Astrocyte of the hippocampus (primary cell): ENCODE measurements at places on chromosomes 11 and 22.
A peak's percentile ranks its signal among the peaks of the same experiment; 100 is the strongest.

DNA sequence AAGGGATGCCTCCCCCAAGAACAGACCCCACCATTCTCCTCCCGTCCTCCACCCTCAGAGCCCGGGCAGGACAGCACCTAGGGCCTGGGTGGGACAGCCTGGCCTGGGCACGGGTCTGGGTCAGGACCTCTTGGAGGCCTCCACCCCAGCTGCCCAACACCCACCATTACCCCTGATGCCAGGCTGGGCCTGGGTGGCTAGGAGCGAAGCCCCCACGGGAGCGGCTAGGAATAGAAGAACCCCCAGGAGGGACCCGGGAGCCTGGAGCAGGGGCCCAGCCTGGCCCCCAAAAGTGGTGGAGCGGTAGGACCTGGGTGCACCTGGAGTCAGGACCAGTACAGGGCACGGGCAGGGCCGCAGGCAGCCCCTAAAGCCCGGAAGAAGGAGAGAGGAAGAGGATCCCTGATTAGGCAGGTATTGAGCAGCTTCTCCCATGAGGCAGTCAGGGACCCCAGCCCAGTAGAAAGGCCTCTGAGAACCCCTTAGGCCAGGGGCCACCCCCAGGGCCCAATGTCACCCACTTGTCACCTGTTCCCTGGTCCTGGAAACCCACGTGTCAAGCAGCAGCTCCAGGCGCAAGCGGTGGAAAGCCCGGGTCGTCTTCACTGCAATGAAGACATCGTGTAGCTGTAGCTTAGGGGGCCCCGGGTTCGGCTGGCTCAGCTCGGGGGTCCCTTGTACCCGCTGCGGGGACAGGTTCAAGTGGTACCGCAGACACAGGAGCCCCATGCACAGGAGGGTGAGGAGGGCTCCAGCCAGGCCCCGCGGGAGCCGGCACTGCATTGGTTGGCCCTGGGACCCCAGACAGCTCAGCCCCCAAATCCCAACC is 575 bp downstream of the MFNG start:
- no peak for DNase-seq

GRCh38 chr11:77141034-77141433 is 13.0 kb downstream of the MYO7A start:
- peak; percentile 56 for DNase-seq

DNA sequence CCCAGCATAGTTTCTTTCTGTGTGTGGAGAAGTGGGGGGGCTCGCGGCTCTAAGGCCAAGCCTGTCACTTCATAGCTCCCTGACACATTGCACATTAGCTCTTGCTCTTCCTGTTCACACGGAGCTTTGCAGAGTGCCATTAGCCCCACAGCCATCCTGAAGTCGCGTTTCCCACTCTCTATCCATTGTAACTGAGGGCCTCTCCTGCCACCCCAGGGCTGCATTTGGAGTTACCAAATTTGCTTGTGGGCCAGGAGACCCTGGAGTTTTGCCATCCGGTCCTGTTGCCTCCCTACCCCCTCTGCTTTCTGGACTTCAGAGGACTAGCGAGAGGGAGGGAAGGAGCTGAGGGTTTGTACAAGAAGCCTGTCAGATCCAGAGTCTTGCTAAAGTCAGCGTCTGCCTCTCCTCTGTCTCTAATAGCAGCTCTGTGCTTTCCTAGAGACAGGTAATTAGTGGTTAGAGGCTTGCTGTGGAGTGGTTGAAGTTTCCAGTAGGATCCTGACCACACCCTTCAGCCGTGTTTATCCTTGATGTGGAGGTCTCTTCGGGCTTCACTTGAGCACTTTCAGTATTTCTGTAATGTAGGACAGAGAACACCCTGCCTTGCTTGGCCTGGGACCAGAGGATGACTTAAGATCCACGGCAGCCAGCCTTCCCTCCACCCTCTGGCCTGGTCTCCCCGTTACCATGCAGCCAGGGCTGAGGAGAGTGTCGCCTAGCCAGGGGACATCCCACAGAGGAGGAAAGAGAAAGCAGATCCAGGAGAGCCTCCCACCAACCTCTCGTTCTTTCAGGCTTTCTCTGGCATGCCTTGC is 14.1 kb downstream of the DCPS start:
- DNase-seq, result peak; percentile 81

DNA sequence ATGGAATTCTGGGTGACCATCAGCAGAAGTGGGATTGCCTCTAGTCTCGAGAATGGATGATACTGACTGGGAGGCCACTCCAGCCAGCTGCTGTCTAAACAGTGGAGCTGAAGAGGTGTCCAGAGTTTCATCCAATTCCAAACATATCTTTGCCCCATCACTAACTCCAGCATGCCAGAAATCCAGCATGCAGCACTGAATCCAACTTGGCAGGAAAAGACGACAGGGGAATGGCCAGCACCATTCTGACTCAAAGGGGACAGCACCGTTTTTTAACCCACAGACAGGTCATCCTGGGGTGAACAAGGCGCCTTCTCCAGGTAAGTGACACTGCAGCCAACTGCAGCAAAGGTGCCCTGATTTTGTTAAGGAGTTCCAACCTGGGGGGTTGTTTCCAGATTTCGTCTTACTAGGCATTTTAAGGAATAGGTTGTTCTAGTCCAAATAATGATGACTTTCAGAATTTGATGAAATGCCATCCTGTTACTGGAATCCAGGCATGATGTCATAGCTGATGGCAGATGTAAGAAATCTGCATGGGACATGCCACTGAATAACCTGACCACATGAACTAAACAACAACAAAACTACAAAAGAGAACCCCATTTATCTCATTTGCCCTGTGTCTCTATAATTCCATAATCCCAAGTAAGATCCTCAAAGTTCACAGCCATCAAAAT is 32.3 kb downstream of the FEZ1 start:
- peak; percentile 34 for DNase-seq

DNA sequence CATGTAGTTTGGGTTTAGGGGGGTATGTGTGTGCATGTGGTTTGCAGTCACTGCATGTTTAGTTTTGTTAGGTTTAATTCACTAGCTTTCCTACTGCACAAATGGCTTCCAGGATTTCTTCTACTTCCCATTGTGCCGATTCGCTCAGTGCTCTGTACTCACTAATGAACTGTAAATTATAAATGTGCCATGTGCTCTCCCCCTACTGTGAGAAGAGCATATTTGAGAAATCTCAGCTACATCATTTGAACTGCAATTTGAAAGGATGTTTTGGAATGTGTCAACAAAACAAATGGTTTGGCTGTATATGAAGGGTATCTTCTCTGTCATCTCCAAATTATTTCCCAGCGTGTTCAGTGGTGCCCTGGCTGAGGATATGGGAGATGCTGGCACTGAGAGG is 28.1 kb downstream of the CYB5R2 start:
- no peak for DNase-seq

DNA sequence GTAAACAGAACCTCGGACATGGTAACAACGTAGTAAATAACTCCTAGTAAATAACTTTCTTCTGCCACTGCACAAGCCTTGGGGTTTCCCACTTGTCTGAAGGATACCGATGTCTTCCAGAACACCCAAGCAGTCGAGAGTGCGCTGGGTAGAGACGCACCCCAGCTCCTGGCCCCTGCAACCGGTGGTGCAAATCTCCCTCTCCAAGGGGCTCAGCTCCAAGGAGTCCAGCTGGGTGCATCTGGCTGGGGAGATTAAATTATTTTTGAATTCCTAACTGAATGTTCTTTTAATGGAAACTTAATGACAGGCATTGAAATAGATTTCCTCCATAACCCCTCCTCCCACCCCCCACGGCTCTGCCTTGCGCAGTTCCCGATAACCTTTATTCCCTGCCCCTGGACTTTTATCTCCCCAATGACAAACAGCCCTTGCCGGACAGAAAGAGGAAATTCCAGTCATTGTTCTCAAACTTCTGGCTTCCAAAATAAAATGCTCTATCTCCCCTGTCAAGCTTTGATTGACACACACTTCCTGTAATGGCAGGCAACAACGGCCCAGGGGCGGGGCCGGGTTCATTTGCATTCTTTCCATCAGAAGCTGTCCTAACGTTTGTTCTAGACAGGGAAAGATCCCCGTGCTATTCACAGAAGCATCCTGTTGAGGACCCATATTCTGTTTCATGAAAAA is 31.2 kb downstream of the KCNJ1 start:
- DNase-seq, result no peak

- no peak for DNase-seq
Observed at GRCh38 chr11:71396548-71397123, 51.6 kb downstream of the DHCR7 start.

DNA sequence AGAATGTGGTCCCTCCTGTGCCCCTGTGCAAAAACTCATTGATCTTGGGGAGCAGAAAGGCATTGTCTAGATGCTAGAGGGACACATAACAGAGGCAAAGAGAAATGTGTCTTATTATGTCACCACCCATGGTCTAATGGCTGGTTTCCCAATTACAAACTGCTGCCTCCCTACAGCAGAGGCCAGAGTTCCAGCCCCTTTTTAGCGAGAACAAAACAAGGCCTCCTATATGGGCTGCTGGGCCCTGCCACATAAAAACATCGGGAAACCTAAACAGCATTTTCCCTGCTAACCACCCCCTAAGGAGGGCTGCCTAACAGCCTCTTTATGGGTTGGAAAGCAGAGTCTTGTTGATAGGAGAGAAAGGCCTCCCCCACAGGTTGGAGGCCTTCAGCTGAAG is 75.2 kb upstream of the CRTAM start:
- no peak for DNase-seq

DNA sequence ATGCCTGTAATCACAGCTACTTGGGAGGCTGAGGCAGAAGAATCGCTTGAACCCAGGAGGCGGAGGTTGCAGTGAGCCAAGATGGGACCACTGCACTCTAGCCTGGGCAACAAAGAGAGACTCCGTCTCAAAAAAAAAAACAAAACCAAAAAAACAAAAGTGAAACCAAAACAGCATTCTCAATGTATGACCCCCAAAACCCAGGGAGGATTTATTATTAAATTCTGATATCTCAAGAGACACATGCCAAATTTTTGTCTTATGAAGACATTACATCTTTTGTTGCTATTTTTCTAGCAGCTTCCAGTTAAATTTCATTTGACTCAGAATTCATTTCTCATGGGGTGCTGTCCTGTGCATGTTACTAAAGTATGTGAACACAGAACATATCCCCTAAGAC is 3.0 kb upstream of the YPEL4 start:
- DNase-seq, result no peak

DNA sequence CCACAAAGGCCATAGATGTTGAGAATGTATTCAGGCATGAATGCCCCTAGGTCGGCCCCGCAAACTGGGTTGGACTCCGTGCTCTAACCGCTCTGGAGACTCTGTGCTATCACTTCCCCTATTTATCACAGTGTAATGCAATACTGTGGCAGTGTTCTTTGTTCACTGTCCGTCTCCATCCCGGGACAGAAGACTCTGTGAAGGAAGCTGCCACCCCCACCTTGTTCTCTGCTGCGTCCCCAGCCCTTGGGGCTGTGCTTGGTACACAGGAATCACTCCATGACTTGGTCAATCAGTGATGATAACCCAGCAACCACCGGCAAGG is 57.6 kb downstream of the TSPAN18 start:
- DNase-seq, result no peak

DNA sequence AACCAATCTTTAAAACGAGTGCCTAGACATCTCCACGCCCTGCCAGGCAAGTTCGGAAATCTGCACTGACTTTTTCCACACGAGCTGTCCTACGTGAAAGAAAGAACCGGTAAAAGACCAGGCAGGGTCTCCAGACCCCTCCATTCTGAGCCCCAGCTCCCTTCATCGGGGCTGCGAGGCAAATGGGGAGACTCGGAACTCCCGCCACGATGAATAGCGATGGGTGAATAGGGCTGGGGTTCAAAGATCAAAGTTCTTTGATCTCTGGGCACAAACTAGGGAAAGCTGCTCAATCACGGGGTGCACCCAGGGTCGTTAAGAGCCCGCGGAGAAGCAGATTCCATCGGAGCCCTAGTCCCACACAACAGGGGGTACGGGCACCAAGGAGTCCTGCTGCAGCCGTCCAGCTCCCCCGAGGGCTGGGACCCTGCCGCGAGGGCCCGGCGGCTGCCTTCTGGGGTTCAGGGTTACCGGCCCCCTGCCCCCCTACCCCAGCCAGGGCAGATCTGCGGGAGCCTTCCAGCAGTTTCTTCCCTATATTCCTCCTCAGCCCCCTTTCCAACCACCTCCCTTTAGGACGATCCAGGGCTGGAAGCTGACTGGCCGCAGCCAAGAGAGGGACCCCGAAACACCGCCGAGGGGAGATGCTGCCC is 1.1 kb downstream of the LRP4 start:
- DNase-seq, result no peak

DNA sequence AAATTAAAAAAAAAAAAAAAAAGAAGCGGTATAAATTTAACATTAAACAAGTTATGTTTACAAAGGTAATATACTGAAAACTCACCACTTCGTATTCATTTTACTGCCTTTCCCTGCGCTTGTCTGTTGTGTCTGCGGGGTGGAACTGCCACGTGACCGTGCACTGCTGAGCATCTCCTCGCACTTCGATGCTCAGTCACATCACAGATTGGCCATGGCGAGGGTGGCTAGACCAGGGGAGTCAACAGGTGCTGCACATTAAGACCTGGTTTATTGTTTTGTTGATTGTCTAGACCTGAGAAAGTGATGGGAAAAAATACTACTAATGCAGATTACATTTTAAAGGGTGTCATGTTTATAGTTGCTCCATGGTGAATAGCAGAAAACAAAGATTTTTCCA is 22.8 kb upstream of the TUB start:
- DNase-seq, result no peak

DNA sequence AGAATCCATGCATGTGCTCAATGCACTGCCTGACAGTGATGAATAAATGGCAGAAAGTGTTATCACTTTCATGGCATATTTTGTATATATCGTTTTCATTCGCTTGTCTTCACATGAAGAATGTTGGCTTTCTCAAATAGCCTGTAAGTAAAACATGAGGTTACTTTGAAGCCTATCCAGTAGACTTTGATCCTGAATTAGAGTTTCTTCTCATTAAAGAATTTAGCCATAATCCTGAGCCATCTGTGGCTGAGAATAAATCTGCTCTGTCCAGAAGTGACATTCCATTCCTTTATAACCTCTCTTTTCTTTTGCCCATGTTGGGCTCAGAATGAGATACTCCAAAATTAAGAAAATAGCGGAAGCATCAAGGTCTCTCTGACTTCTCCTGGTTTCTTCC is 1071.7 kb upstream of the TENM4 start:
- DNase-seq, result no peak

GRCh38 chr11:117928446-117929141 is 608 bp downstream of the TMPRSS13 start:
- DNase-seq, result no peak

DNA sequence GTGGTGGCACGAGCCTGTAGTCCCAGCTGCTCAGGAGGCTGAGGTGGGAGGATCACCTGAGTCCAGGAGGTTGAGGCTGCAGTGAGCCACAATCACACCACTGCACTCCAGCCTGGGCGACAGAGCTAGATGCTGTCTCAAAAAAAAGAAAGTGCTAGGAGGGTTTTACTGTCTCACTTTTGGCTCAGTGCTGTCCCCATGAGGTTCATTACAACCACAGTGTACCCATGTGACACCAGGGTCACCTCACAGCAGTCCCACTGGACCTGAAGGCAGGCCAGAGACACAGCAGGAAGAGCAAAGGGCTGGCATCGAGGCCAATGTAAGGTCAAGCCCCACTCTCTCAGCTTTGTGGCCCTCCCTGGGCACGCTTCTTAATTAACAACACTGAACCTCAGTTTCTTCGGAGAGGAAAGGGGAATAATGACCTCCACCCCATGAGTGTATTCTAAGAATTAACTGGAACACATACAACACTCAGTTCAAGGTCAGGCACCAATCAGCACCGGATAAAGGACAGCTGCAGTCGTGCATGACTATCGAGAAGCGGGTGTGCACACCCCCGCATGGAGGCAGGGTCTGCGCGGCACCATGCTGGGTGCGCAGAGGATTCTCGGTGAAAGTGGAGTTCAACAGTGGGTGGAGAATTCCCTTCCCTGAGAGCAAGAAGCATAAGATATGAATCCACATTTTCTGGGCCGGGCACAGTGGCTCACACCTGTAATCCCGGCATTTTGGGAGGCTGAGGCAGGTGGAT is 30.9 kb upstream of the BAIAP2L2 start:
- DNase-seq, result no peak

GRCh38 chr11:27938011-27938410 is 169.9 kb downstream of the KIF18A start:
- DNase-seq, result no peak
